ENCODE measurements at places on chromosomes 5 and 9.

DNA sequence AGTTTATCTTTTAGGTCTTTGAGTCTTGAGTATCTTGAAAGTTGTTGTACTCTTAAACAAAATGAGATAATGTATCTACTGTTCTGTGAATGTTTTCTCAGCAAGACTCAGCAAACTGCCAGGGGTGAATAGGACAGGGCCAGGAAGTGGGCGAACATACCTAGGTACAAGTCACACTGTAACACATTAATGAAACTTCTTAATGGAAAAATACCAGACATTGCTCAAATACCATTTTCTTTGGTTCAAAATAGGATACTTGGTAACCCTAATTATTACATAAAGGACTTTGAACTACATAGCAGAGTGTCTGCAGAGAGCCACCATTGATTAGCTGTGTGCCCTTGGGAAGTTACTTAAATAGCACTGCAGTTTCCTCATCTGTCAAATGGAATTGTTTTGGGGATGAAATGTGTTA, 197.5 kb downstream of the ARHGEF28 start:
- no peak for DNase-seq

DNA sequence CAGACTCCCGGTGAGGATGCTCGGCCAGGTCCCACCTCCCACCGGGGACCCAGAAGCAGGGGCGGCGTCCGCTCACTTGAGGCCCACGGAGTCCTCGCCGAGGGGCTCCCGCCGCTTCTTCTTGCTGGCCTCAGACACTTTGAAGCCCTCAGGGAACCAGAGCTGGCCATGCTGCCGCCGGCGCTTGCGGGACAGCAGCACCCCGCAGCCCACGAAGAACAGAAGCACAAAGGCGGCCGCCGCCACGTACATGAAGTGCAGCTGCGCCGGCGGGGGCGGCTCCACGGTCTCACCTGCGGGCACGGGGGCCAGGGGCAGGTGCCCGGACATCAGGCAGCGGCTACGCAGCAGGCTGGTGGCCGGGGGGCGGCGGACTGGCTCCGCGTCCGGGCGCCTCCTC, 19.4 kb upstream of the SEC16A start:
- DNase-seq, result no peak

- no peak for DNase-seq
Measured at GRCh38 chr9:135903786-135904520, 3.4 kb downstream of the CAMSAP1 start.

DNA sequence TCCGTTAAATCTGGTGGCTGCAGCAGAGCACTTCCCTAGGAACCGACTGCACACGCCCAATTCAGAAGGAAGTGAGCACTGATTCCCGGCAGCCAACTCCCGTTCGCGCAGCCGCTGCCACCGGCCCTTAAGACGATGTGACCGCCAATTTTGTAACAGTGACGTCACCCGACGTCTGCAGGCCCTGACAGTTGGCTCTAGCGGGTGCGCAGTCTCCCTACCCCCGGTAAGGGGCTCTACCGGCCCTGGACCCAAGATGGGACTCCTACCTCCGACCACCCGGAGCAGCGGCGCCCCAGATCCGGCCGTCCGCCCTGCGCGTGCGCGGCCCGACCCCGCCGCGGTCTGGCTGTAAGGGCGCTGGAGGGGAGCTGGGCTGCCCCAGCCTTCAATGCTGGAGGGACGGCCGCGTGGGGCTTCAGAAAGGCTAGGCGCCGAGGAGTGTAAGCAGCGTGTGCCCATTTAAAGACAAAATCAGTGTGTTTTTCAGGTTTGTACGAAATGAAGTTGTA, 19.1 kb downstream of the DNAJA1 start:
- DNase-seq, result peak; percentile 96

DNA sequence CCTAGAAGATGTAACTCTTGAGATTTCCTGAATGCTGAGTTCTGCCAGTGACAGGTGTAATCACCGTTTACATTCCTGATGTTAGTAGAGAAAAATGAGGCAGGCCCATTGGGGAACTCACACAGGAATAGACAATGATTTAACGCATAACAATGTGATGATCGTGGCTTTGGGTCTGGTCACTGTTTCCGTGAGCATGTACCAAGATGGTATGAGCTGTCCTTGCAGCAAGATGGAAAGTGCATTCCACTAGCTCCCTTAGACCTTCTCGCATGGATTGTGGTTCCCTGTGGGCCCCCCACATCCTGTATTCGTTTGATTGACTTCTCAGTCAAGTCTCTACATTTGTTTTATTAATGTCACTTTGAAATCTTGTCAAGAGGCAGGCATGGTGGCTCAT, 124.0 kb upstream of the DAP start:
- DNase-seq, result no peak

GRCh38 chr9:95336281-95336680, 18.8 kb upstream of the FANCC start:
- no peak for DNase-seq

GRCh38 chr9:120583958-120584369, 4.0 kb upstream of the CDK5RAP2 start:
- DNase-seq, result peak; percentile 83

GRCh38 chr5:153974131-153974812, 64.4 kb downstream of the FAM114A2 start:
- peak; percentile 34 for DNase-seq

DNA sequence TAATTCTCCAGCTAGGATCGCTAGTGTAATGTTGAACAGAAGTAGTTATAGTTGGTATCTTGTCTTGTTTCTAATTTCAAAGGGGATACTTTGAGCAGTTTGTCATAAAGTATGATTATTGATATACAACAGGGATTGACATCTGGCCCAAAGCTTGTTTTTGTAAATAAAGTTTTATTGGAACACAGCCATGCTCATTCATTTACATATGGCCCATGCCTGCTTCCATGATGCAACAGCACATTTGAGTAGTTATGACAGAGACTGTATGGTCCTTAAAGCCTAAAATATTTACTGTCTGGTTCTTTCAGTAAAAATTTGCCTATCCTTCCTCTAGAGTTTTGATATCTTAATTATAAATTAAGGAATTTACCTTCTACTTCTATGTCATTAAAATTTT, 69.8 kb downstream of the RPS6 start:
- no peak for DNase-seq

- DNase-seq, result no peak
Measured at GRCh38 chr9:36301227-36301626, 43.0 kb upstream of the GNE start.

- no peak for DNase-seq
Measured at GRCh38 chr9:109256336-109256735, 64.5 kb downstream of the EPB41L4B start.

DNA sequence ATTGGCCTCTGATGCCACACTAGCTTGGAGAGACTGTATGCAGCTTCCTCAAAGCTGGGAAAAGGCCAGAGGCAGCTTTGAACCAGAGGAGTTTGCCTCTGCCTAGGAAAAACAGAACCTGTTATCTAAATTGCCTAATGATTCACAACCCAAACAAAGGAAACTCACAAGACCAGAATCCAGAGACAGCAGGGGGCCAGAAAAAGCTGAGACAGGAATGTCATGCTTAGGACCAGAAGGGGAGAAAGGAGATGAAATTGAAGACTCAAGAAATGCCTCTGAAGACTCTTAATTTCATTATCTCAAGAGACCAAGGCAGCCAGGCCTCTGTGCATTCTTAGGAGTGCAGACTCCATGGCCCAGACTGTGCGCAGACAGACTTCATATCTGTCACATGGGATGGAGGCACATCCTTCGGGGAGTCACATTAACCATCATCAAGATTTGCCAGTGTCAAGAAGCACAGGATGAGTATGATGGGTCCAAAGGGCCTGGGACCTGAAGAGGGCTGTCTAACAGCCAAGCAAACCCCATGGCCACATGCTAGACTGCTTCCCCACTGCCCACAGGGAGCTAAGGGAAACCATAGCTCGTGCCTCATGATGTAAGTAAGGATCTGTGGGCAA, 57.3 kb downstream of the ARSB start:
- no peak for DNase-seq

- DNase-seq, result no peak
Measured at GRCh38 chr9:21668516-21668915, 133.9 kb upstream of the MTAP start.

All from NCI-H2081 (cell line).